ENCODE measurements at places on chromosomes 5 and 9. TPM values are rescaled to one million over a fixed set of nuclear protein-coding genes. Genes with fewer than 3 reads are reported as not detected.

The SLC46A2 gene
- polyA plus RNA-seq = 0.22 TPM

The FAM221B gene
- not detected for polyA plus RNA-seq

The AQP7 gene
- polyA plus RNA-seq = not detected

The PSAT1 gene
- 0.58 TPM for polyA plus RNA-seq

The PRLR gene
- not detected for polyA plus RNA-seq

- no peak overlapping the region for H3K4me3 ChIP-seq
- no peak for DNase-seq
- no peaks in the 10 kb centered on the region for H3K27me3 ChIP-seq
- H3K4me1 ChIP-seq = no peaks in the 10 kb centered on the region
- H3K27ac ChIP-seq = no peak overlapping the region
Observed at GRCh38 chr9:11457825-11458790, 845.3 kb upstream of the PTPRD start.

GRCh38 chr5:73321757-73322436, 126.7 kb downstream of the FOXD1 start:
- H3K4me3 ChIP-seq = no peak overlapping the region
- H3K36me3 ChIP-seq = no peaks in the 10 kb centered on the region
- no peaks in the 10 kb centered on the region for H3K4me1 ChIP-seq
- H3K27ac ChIP-seq = no peak overlapping the region
- peaks cover 56% of the 10 kb centered on the region for H3K27me3 ChIP-seq

GRCh38 chr5:136724161-136724560, 358.8 kb upstream of the TRPC7 start:
- no peak for DNase-seq
- no peaks in the 10 kb centered on the region for H3K27me3 ChIP-seq
- no peaks in the 10 kb centered on the region for H3K4me1 ChIP-seq
- no peak overlapping the region for H3K27ac ChIP-seq

- no peaks in the 10 kb centered on the region for H3K36me3 ChIP-seq
- no peaks in the 10 kb centered on the region for H3K4me1 ChIP-seq
- no peak overlapping the region for H3K4me3 ChIP-seq
- H3K27me3 ChIP-seq = peaks cover 9% of the 10 kb centered on the region
Observed at GRCh38 chr5:86679949-86680348, 62.2 kb downstream of the COX7C start.

GRCh38 chr9:15278091-15278687, 28.8 kb downstream of the TTC39B start:
- H3K27me3 ChIP-seq = no peaks in the 10 kb centered on the region
- no peak for DNase-seq
- H3K4me3 ChIP-seq = no peak overlapping the region
- no peaks in the 10 kb centered on the region for H3K36me3 ChIP-seq

DNA sequence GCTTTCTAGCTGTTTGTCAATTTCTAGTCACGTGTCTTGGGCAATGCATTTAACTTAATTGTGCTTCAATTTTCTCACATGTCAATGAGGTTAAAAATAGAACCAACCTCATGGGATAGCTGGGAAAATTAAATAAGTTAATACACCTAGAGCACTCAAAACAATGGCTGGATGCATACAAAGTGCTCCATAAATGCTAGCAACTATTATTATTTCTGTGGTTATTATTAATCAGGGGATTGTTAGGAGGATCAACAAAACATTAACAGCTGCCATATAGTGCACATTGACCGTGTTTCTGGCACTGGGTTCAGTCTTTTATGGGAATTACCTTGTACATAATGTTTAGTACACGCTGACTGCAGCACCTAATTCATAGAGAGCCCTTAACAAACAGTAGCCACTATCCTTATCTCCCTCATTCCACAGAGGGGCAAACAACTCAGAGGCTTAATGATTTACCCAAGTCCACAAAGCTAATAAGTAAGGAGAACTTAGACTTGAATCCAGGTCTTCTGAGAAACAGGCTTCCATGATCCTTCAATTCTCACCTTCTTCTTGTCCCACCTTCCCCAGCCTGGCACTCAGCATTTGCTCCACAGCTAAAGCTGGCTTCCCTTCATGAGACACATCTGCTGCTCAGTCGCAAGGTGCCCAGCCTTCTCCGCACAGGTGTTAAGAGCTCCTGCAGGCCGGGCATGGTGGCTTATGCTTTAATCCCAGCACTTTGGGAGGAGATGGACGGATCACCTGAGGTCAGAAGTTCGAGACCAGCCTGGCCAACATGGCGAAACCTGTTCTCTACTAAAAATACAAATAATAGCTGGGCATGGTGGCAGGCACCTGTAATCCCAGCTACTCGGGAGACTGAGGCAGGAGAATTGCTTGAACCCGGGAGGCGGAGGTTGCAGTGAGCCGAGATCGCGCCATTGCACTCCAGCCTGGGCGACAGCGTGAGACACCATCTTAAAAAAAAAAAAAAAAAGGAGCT, 137.4 kb upstream of the ABCA1 start:
- peaks cover 8% of the 10 kb centered on the region for H3K36me3 ChIP-seq
- peaks cover 30% of the 10 kb centered on the region for H3K27me3 ChIP-seq
- H3K4me1 ChIP-seq = peaks cover 4% of the 10 kb centered on the region
- H3K4me3 ChIP-seq = no peak overlapping the region

DNA sequence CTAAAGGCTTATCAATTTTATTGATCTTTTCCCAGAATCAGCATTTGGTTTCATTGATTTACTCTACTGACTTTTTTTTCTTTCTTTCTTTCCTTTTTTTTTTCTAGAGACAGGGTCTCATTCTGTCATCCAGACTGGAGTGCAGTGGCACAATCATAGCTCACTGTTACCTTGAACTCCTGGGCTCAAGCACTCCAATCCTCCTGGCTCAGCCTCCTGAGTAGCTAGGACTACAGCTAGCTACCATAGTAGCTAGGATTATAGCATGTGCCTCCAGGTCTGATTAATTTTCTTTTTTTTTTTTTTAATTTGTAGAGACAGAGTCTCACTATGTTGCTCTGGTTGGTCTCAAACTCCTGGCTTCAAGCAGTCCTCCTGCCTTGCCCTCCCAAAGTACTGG, 11.7 kb downstream of the MLANA start:
- peaks cover 6% of the 10 kb centered on the region for H3K36me3 ChIP-seq
- H3K27me3 ChIP-seq = no peaks in the 10 kb centered on the region
- DNase-seq = no peak
- H3K4me1 ChIP-seq = no peaks in the 10 kb centered on the region

DNA sequence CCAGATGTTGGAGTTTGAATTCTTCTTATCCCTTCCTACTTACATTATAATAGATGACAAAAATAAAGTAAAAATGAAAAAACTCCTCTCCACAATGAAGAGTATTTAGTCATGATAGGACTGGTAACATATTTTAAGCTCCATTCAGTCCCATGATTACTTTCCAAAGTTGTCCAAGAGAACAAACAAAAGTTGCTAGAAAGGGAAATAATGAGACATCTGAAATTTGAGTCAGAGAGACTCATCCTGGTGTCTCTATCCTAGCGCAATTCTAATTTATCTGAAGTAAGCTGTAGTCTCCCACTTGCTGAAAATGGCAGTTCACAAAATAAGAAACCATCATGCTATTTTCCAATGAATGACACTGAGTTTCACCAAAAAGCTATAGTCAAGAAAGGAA, 152.2 kb downstream of the BNC2 start:
- H3K27me3 ChIP-seq = no peaks in the 10 kb centered on the region
- no peak for DNase-seq
- no peaks in the 10 kb centered on the region for H3K36me3 ChIP-seq
- no peak overlapping the region for H3K4me3 ChIP-seq

- H3K4me3 ChIP-seq = no peak overlapping the region
- H3K27me3 ChIP-seq = peaks cover 49% of the 10 kb centered on the region
- no peaks in the 10 kb centered on the region for H3K4me1 ChIP-seq
Observed at GRCh38 chr9:4126996-4127395, 172.9 kb downstream of the GLIS3 start.

- H3K4me1 ChIP-seq = no peaks in the 10 kb centered on the region
- peaks cover 8% of the 10 kb centered on the region for H3K27me3 ChIP-seq
- H3K27ac ChIP-seq = no peak overlapping the region
- DNase-seq = no peak
- no peak overlapping the region for H3K4me3 ChIP-seq
- H3K36me3 ChIP-seq = no peaks in the 10 kb centered on the region
Observed at GRCh38 chr9:116940614-116941215, 253.6 kb downstream of the TRIM32 start.

DNA sequence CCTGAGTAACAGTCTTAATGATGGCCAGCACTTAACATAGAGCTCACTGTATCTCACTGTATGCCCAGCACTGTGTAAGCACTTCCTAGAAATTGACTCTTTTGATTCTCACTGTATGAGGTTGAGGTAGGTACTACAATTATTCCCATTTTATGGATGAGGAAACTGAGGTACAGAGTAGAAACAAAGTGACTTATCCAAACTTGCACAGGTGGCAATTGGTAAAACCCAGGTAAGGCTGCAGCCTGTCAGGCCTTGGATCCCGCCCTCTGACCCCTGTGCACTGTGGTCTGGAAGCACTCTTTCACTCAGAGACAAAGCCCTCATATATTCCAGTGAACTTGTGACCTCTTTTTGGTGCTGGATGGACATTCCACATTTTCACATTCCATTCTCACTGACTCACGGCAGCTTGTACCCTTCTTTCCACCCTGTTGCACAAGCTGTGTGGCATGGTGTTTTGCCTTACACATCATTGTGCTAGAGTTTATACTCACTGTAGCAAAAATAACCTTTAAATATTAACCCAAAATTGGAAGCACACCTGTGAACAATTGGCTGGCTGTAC, 21.7 kb downstream of the ANKRD55 start:
- peaks cover 10% of the 10 kb centered on the region for H3K36me3 ChIP-seq
- peaks cover 10% of the 10 kb centered on the region for H3K27me3 ChIP-seq
- no peak overlapping the region for H3K4me3 ChIP-seq

GRCh38 chr5:16497546-16497945, 31.9 kb upstream of the ZNF622 start:
- H3K36me3 ChIP-seq = peaks cover 11% of the 10 kb centered on the region
- no peak overlapping the region for H3K27ac ChIP-seq
- H3K4me1 ChIP-seq = no peaks in the 10 kb centered on the region
- no peak overlapping the region for H3K4me3 ChIP-seq

DNA sequence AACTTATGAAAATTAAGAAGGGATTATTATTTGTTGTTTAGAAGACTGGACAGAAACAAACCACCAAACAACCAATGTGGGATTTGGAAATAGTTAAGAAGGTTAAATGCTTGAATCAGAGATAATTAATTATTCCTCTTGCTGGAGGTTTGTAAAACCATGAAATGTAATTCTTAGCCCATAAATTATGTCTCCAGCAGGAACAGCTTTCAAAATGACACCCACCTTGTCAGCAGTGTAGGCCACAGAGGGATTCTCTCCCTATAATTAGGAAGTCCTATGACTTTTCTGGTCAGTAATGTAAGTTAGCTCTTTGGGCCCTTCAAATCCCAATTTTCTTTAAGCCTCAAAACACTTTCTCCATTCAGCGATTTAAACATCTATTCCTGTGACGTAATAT, 63.3 kb downstream of the DRD1 start:
- H3K36me3 ChIP-seq = no peaks in the 10 kb centered on the region
- H3K27me3 ChIP-seq = peaks cover 6% of the 10 kb centered on the region
- no peak overlapping the region for H3K4me3 ChIP-seq
- no peaks in the 10 kb centered on the region for H3K4me1 ChIP-seq
- DNase-seq = no peak

DNA sequence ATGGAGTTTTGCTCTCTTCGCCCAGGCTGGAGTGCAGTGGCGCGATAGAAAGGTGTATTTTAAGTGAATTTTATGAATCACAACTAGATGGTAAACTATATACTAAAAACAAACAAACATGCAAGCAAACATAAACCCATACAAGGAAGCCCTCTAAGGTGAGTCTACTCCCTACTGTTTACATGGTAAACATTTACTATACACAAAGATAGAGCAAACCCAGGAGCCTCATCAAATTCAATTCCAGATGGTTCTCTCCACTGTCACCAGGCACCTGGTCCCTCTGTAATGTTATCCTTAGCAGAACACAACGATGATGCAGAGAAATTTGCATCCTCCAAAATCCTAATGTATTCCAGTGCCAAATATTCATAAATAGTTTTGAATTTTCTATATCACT, 17.9 kb downstream of the ANKH start:
- peaks cover 20% of the 10 kb centered on the region for H3K4me1 ChIP-seq
- no peak overlapping the region for H3K27ac ChIP-seq
- no peak for DNase-seq
- no peaks in the 10 kb centered on the region for H3K27me3 ChIP-seq
- H3K36me3 ChIP-seq = peaks cover 6% of the 10 kb centered on the region

- DNase-seq = no peak
- no peak overlapping the region for H3K27ac ChIP-seq
- H3K36me3 ChIP-seq = peaks cover 16% of the 10 kb centered on the region
- no peaks in the 10 kb centered on the region for H3K27me3 ChIP-seq
- no peak overlapping the region for H3K4me3 ChIP-seq
- H3K4me1 ChIP-seq = no peaks in the 10 kb centered on the region
Observed at GRCh38 chr9:124353166-124353768, 62.0 kb downstream of the PSMB7 start.

DNA sequence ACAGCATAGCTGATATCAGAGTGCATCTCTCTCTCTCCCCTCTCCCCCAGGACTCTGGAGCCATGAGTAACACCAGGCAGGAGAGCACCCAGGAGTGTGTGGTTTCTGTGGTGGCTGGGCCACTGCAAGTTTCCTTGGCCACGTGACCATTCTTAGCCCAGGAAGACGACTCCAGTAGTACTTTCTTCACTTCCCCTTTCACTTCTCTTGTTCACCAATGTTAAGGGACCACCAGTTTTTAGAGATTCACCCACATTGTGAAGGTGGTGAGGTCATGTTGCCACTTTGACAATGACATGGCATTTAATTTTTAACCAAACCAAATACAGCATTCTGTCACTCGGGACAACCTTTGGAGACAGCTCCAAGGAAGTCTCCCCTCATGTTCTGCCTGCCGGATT, 17.9 kb upstream of the DAPK1 start:
- no peaks in the 10 kb centered on the region for H3K27me3 ChIP-seq
- no peak overlapping the region for H3K27ac ChIP-seq
- no peaks in the 10 kb centered on the region for H3K36me3 ChIP-seq
- H3K4me3 ChIP-seq = no peak overlapping the region
- peaks cover 10% of the 10 kb centered on the region for H3K4me1 ChIP-seq

Measured in naive B cell (primary cell).